ENCODE measurements at places on chromosomes 2 and 18. TPM values are rescaled to one million over a fixed set of nuclear protein-coding genes. Genes with fewer than 3 reads are reported as not detected.

The C2orf66 gene
- not detected for polyA plus RNA-seq

The FNDC4 gene
- polyA plus RNA-seq: not detected

The KANSL1L gene
- 1.5 TPM for polyA plus RNA-seq

The PLGLB1 gene
- 1.4 TPM for polyA plus RNA-seq

The MERTK gene
- not detected for polyA plus RNA-seq

The CXCR4 gene
- polyA plus RNA-seq: 368 TPM

The CTDSP1 gene
- polyA plus RNA-seq: 22.5 TPM

The KIAA2012 gene
- not detected for polyA plus RNA-seq

The C2orf80 gene
- not detected for polyA plus RNA-seq

The TXNDC9 gene
- polyA plus RNA-seq: 49.3 TPM

The DAPL1 gene
- polyA plus RNA-seq: not detected

The PSTPIP2 gene
- polyA plus RNA-seq: 15.9 TPM

The CFC1 gene
- polyA plus RNA-seq: not detected

The NEUROD1 gene
- polyA plus RNA-seq: not detected

The IL36A gene
- 1.5 TPM for polyA plus RNA-seq

Measured in naive thymus-derived CD4-positive, alpha-beta T cell (primary cell).